Endodermal cell (in vitro differentiated cells): ENCODE measurements at places on chromosomes 4 and X. TPM values are rescaled to one million over a fixed set of nuclear protein-coding genes. Genes with fewer than 3 reads are reported as not detected.

NALF2 gene
- 56.4 to 72.5 TPM (median 63.0 TPM) in 3 replicates for total RNA-seq

MAGEB16 gene
- not detected in 2 replicates for total RNA-seq

KIF4A gene
- 27.6 and 32.5 TPM in 2 replicates for total RNA-seq

PACRGL gene
- 12.3 to 24.5 TPM (median 24.2 TPM) in 3 replicates for total RNA-seq
